Right ventricle myocardium superior (tissue), 1 donor: ENCODE measurements at places on chromosomes 4 and X.
A peak's percentile ranks its signal among the peaks of the same experiment; 100 is the strongest.

DNA sequence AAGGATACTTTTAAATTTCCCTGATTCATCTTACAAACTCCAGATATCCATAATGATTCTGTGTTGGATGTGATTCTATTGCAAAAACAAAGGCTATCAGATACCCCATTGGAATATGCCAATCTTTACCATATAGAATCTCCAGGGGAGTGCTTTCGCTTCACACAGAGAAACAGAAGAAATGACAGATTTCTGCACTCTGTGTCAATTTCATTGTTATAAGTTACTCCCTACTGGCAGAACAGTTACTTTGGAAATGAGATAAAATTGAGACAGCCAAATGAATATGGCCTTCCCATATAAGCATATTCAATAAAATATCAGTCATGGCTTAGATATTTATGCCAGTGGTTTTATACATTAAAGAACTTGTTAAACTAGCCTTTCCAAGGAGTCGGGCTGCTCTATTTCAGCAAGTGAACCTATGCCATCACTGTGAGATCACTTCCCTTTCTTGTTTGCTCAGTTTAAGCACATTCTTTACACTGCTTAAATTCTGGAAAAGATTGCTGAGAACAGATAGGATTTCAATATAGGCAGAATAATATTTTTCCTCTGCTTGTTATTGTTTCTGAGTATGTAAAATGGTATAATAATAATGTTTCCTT lies 127.5 kb upstream of the ANXA10 start:
- no peak for DNase-seq

DNA sequence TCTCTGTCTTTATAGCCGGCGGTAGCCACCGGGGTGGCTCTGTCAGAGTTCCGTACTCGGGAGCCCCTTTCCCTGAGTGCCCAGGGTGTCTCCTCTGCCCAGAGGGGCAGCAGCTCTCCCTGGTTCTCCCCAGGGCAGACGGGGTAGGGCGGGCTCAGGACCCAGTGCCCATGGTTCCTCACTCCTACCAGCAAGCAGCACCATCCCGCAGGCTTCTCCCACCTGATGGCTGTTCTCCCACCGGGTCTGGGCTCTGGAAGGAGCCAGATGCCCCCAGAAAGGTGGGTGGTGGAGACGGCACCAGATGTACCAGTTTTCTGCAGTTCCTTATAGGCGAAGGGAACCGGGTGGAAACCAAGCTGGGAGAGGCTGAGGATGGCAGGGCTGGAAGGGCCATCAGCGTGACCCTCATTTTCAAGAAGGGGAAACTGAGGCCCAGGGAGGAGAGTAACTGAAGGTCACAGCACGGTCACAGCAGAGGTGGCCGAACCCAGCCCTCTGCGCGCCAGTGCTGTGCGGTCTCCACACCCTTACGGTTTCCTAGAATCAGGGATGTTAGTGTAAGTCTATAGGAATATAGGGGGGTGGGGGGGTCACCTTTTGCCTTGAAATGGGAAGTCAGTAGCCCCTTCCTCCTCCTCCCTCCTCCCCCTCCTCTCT lies 198.7 kb downstream of the AFAP1 start:
- peak; percentile 30 for DNase-seq

DNA sequence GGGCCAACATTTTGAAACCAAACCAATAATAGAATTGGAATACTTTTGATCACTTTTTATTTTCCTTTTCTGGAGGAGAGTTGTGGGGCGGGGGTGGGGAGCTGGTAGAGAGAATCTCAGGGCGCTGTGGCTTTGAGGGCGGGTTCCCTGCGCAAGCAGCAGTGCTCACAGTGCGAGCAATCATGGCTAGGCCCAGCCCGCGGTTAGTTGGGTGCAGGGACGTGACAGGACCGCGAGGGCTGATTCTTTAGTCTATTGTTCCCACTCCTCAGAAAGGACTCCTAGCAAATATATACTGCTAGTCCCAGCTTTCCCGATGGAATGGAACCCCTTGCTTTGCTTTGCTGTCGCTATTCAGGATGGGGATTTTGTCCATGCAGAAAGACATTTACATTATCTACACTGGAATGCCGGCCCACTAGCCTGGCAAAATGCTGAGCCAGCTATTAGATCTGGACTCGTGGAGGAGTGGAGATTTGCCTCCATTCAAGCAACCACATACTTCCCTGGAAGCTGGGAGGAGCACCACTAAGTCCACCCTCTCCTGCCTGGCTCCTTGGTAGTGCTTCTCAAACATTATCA lies 23.9 kb upstream of the APLN start:
- no peak for DNase-seq

GRCh38 chr4:108398316-108398715 lies 222.1 kb upstream of the RPL34 start:
- DNase-seq: no peak

- DNase-seq: no peak
Measured at GRCh38 chr4:95640311-95640710, 91.5 kb upstream of the UNC5C start.
